CD4-positive, alpha-beta T cell (primary cell): ENCODE measurements at places on chromosomes 5 and 9. TPM values are rescaled to one million over a fixed set of nuclear protein-coding genes. Genes with fewer than 3 reads are reported as not detected.

GRCh38 chr9:125889112-125889475, 141.9 kb downstream of the PBX3 start:
- no peak overlapping the region for H3K27ac ChIP-seq
- no peak for DNase-seq
- H3K4me1 ChIP-seq: peaks cover 9% of the 10 kb centered on the region
- no peaks in the 10 kb centered on the region for H3K36me3 ChIP-seq

NEUROG1 gene
- not detected for total RNA-seq

DNA sequence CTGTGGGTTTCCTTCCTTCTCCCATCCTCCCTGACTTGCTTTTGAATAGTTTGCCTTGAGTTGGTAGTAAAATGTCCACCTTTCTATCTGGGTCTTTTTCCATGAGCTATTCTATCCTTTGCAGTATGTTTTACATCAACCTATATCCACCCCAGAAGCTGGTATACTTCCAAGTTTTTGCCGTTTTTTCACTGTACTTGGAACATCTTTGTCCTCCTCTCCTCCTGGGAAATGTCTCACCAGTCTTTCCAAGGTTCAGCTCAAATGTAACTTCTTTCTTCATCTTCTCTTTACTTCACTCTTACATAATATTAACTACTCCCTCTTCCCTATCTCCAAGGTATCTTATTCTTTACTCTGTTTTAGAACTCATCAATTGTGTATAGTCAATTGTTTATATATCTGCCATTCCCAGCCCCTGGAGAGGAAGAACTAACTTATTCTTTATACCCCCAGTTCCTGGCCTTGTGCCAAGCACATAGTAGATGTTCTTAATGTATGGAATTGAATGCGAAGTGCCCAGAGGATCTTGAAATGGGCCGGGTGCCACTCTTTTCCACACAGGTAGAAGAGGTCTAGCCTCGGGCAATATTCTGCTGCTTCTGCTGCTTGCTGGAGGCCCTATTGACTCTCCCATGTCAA, 34.9 kb upstream of the SLC1A3 start:
- DNase-seq: no peak
- peaks cover 4% of the 10 kb centered on the region for H3K27me3 ChIP-seq
- no peak overlapping the region for H3K4me3 ChIP-seq
- no peak overlapping the region for H3K27ac ChIP-seq

GRCh38 chr5:3852161-3852916, 256.7 kb downstream of the IRX1 start:
- DNase-seq: no peak
- no peak overlapping the region for H3K27ac ChIP-seq
- no peak overlapping the region for H3K4me3 ChIP-seq

FAXDC2 gene
- not detected for total RNA-seq
